ENCODE measurements at places on chromosomes 7 and 10. TPM values are rescaled to one million over a fixed set of nuclear protein-coding genes. Genes with fewer than 3 reads are reported as not detected.

Gene SLC26A5
- total RNA-seq, result not detected

DNA sequence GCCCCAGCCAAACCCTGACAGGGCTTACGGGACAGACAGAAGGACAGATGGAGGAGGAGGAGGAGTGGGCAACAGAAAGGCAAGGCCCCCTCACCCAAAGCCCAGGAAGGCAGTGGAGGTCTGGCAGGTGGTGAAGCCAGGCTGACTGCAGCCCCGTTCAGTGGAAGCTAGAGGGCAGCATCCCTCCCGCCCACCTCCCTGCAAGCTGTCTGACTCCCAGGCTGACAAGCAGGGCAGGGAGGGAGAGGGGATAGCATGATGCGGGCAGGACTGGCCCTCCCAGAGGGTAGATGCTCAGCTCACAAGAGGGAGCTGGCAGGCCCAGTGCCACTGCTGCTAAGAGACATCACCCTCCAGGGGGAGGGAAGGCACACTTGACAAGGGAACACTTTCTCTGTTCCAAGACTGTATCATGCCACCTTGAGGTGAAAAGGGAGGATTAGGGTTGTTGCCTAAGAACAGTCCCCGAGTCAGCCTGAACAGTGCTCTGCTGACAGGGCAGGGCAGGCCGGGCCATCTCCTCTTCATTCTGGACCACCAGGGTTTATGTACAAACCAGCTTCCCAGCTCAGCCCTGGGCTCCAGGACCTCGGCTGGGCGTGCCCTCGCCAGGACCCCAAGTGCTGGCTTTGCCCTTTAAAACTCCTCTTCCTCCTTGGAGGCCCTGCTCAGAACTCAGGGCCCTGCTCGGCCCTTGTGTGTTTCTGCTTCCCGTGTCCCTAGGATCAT, 61.8 kb downstream of the RASGEF1A start:
- peak; percentile 68 for DNase-seq

DNA sequence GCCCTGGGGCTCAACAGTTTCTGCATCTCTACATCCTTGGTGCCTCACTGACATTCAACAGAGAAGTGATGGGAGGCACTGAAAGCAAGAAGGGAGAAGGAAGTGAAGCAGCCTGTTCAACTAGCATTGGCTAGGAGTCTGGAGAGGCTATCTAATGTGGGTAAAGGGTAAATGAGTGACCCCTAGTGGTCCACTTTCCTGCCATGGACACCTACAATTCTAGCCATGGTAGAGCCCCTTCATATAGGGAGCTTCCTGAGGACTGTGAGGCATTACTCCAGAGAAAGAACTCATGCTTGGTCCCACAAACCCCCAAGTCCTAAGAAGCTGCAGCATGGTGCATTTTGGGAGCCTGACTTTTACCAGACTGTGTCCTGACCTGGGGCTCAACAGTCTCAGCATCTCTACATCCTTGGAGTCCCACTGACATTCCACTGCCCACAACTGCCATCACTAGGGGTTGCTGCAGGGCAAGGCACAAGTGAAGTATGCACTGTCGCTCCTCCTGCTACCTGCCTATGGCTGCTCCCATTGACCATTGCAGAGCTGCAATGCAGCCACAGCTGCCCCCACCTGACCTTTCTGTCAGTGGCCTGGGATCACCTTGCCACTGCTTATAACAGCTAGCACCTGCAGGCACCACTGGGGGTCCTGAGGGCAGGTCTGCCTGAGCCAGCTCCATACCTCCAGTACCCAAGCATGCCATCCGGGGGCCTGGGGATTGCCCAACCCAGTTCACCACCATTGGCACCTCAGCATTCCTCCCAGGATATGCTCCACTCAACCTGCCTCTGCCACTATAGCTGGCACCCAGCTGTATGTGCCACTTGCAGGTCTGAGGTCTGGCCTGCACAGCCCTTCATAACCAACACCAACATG, 44.1 kb upstream of the CDK6 start:
- peak; percentile 19 for DNase-seq

Gene SPAG6
- total RNA-seq, result 0.37 TPM

GRCh38 chr10:131017566-131018285, 293.8 kb downstream of the TCERG1L start:
- DNase-seq, result no peak
